ENCODE measurements at places on chromosomes 3 and 15.

- DNase-seq = no peak
Measured at GRCh38 chr3:139689708-139690228, 12.0 kb upstream of the NMNAT3 start.

GRCh38 chr15:46576646-46577395 lies 942.0 kb downstream of the SQOR start:
- DNase-seq = no peak

DNA sequence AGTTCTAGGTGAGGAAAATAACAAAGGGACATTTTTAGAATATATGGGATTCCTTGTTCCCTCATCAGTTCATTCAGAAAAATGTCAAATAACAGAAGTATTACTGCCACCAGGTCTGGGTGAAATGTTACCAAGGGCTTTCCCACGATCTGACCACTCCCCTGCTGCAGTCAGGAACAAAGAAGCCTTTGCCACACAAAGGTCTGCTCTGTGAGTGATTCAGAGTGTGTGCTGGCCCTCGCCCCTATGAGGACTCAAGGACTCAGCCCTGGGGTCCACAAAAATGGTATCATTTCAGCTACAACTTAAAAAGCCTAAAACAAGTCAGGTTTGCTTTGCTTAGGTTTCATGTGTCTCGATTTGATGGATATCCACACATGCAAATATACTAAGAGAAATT lies 5.0 kb downstream of the MKRN3 start:
- DNase-seq = no peak

GRCh38 chr3:3951501-3951900 lies 152.3 kb downstream of the LRRN1 start:
- DNase-seq = no peak

GRCh38 chr15:65101411-65101890 lies 13.5 kb downstream of the UBAP1L start:
- DNase-seq = peak; percentile 27

- no peak for DNase-seq
Measured at GRCh38 chr3:143601723-143602484, 246.4 kb downstream of the SLC9A9 start.

DNA sequence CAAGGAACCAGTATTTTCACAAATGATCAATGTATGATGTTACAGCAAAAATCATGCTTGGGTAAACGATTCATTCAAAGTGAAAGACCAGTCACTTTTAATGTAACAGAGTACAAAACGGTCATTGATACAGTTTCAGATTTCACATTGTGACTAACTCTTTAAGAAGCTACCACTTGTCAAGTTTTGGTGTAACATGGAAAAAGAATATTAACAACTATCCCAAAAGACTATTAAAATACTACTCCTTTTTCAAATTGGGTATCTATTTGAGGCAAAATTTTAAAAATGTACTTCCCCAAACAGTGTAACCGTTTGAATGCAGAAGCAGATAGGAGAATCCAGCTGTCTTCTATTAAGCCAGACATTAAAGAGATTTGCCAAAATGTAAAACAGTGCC lies 31.7 kb downstream of the AKAP13 start:
- no peak for DNase-seq

- DNase-seq = no peak
Measured at GRCh38 chr15:25931851-25932250, 68.7 kb upstream of the ATP10A start.

DNA sequence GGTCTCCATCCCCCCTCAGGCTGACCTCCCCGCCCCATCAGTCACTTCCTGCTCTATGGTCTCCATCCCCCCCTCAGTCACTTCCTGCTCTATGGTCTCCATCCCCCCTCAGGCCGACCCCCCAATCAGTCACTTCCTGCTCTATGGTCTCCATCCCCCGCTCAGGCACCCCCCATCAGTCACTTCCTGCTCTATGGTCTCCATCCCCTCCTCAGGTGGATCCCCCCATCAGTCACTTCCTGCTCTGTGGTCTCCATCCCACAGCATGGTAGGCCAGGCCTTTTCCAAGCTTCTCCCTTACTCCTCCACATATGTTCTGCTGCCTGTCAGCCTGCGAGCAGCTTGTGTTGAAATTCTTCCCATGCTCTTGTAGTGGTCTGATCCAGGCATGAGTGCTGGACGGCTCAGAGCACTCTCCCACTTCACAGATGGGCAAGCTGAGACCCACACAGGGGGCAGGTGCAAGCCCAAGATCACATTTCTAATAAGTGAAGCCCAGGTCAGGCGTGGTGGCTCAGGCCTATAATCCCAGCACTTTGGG lies 36.8 kb downstream of the BDH1 start:
- DNase-seq = no peak

DNA sequence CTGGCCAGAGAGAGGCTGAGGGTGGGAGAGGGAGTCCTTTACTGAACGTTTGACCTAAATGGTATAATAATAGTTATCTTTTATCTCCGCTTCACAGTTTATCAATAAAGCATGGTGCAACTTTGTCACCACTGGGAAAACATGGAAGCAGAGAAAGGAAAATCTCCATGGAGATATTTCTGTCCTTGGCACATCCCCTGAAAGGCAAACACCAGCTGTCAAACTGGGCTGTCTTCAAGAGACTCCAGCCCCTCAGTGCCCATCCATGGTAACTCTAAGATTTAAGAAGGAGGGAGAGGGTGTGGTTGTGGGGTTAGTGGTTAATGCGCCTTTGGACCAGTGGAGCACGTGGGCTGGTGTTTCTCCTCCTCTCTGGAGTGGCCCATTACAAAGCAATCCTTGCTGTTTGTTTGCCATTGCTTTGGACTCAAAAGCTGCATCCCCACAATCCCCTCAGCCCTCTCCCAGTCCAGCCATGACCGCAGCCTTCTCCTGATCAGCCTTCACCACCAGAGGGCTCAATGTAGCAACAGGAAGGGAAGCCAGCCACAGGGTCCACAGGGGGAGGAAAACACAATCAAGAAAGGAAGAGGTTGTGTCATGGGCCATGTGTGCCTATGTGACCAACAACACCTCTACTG lies 38.2 kb upstream of the FAM174B start:
- no peak for DNase-seq

GRCh38 chr3:124263168-124263567 lies 271.2 kb upstream of the ROPN1 start:
- DNase-seq = no peak

DNA sequence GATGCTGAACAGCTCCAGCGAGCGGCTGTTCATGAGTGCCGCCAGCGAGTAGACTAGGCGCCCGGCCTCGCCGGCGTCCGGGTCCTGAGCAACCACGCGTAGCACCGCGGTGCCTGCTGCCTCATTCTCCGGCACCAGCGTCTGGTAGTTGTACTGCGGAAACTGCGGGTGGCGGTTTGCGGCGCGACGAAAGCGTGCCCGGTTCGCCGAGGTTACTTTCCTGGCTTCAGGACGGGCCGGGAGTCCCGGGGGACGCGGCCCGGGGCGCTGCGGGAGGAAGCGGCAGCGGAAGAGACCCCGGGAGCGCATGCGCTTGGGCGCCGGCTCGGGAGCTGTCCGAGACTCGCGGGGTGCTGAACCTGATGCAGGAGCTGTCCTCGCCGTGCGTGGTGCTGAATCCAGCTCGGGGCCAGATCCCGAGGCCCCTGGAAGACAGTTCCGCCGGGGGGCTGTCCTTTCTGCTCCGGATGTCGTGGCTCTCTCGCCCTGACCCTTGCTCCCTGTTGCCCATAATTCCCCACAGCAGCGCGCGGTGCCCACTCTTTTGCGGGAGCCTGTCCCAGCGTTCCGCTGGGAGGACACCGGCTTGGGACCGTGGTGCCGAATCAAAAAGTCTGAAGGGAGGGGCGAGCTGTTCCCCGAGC lies 1.1 kb downstream of the CELSR3 start:
- peak; percentile 59 for DNase-seq

DNA sequence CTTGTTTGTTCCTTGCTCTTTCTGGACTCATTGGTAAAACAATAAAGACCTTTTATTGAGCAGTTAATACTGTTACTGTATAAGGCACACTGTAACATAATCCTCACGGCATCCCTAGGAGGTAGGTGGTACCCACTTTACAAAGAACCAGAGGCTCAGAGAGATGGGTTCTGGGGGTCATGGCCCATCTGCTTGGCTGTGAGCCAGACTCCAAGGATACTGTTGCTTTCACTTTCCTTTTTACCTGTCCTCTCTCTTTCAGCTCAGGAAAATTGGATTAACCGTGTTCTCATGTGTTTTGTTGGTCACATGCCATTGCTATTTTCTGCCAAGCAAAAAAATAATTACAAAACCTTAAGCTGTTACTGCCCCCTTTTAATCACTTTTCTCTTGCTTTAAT lies 34.8 kb upstream of the FILIP1L start:
- DNase-seq = no peak

- DNase-seq = no peak
Measured at GRCh38 chr3:62500556-62501288, 127.4 kb upstream of the FEZF2 start.

- DNase-seq = no peak
Measured at GRCh38 chr3:127722091-127722784, 49.5 kb downstream of the ABTB1 start.

GRCh38 chr3:32184187-32184730 lies 54.2 kb upstream of the CMTM8 start:
- DNase-seq = no peak

- no peak for DNase-seq
Measured at GRCh38 chr15:78842519-78842918, 30.2 kb upstream of the MORF4L1 start.

DNA sequence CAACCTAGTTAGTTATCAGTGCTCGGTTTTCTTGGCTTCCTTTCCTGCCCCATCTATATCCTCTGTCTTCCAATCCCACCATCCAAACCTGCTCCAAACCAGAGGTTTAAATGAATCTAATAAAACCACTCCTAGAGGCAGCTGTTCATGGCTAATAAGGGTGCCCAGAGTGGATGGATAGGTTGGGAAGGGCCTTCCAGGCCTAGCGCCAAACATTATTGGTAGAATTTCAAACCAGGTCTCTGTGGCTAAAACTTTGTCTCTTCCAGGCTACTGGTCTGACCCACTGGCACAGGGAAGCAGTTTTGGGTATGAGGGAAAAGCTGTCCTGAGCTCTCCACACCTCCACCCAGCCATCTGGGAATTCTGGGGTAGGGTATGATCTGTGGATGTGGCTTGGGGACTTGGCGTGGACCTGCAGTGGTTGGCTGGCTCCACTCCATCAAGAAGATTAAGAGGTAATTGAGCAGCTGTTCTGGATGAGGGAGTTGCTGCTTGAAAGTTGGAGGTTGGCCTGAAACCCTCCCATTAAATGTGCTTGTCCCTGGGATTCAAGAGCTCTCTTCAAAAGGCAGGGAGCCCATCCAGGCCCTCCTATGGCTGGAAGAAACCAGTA lies 29.3 kb upstream of the INSYN1 start:
- no peak for DNase-seq

DNA sequence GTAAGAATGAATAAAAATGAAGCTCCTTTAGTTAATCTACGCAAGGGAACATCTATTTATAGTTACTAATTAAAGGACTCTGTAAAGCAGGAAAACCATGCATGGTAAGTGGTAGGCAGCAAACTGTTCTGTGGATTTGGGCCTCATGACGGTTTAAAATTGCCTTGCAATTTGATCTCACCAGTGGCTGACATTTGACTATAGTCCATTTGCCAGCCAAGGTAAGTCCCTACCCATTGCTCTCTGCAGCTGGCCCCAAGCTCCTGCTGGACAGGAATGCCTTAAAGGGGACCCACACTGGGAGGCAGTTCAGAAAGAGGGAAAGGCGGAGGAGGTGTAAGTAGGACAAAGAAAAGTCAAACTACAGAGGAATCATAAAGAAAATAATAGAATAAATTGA lies 203.3 kb downstream of the PLCL2 start:
- no peak for DNase-seq

DNA sequence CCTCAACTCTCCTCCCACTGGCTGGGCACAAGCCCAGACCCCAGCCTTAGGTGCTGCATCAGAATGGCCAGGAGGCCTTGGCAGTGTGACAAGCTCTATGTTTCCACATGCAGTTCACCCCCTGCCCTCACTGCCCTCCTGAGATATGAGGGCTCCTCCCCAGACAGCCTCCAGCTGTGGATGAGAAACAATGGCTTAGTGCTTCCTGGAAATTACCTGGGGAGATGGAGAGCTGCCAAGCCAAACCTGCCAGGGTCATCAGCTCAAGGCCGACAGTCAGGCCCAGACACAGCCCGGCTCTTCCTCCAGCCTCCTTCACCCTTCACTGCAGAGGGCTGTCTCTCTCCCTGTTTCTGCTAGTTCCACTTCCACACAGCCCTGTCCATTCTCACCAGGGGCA lies 76.3 kb downstream of the MYLK start:
- DNase-seq = no peak

DNA sequence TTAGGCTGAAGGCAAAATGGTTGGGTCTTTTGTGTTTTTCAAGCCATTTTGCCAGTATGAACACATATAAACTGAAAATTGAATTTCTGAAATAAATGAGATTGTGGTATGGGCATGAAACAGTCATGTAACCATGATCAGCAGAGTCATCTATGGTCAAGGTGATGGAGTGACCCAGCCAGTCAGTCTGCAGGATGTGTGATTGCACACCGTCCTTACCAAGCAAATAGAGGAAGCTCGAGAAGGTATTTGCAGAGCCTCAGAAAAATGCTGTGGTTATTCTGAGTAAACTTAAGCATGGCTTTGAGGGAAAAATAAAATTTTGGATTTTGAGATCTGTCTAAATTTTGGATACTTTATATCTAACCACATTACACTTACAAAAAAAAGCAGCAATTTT lies 95.9 kb upstream of the RNF7 start:
- no peak for DNase-seq

DNA sequence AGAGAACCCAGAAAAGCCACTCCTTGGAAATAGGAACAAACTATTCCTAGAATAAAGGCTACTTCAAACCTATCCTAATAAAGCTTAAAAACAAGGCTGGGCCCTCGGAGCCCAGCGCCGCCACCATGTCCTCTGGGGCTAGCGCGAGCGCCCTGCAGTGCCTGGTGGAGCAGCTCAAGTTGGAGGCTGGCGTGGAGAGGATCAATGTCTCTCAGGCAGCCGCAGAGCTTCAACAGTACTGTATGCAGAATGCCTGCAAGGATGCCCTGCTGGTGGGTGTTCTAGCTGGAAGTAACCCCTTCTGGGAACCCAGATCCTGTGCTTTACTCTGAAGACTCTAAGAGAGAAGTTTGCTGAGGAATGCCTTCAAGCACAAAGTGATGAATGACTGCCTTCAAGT lies 63.2 kb downstream of the ADAM10 start:
- DNase-seq = no peak

DNA sequence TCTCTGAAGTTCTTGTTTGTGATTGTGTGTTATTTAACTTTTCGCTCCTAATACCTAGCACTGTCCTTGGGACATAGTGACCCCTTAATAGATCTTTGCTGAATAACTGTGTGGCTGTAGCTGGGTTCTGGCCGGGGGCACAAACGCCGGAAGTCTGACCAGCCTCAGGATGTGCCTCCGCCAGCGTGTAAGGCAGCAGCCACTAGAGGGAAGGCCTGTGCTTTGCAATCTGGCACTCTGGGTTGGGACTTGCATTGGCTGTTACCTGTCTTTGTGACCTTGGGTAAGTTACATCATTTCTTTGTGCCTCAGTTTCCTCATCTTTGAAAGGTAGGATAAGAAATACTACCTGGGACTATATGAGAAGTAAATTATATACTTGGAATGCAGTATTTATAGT lies 158.7 kb downstream of the GHSR start:
- DNase-seq = no peak

GRCh38 chr3:171781711-171782127 lies 28.6 kb downstream of the PLD1 start:
- no peak for DNase-seq

GRCh38 chr3:161224786-161225185 lies 3.7 kb downstream of the NMD3 start:
- no peak for DNase-seq

GRCh38 chr3:155488671-155489070 lies 195.2 kb upstream of the STRIT1 start:
- no peak for DNase-seq
